ENCODE measurements at places on chromosomes 7 and 10.
A peak's percentile ranks its signal among the peaks of the same experiment; 100 is the strongest.

- no peak for DNase-seq
Measured at GRCh38 chr7:149819141-149819960, 18.8 kb upstream of the ZNF862 start.

DNA sequence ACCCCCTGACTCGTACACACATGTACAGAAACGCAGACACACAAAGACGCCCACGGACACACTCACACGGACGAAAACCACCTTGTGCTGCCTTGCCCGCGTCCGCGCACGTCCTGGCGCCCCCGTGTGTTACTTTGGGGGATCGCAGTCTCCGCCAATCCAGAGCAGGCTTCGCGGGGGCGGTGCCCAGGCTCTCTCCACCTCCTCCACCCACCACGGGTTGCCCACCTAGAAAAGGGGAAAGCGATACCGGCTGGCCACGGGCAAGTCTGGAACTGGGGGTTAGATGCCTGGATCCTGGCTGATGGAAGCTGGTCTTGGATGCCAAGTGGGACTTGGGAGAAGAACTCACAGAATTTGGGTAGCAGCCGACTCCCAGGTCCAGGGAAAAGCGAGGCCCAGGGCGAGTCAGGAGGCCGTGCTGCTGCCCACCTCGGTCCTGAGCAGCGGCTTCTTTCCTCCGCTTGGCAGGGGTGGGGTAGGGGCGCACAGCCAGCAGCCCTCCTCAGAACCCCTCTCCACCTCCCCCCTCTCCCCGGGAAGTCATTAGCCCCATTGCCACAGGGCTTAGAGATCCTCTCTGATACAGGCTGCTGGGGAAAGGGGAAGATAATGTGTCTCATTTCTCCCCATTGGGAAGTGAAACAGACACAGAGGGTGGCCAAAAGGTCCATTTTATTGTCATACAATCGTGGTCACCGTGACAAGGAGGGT, 4.6 kb upstream of the VGF start:
- DNase-seq = peak; percentile 77

DNA sequence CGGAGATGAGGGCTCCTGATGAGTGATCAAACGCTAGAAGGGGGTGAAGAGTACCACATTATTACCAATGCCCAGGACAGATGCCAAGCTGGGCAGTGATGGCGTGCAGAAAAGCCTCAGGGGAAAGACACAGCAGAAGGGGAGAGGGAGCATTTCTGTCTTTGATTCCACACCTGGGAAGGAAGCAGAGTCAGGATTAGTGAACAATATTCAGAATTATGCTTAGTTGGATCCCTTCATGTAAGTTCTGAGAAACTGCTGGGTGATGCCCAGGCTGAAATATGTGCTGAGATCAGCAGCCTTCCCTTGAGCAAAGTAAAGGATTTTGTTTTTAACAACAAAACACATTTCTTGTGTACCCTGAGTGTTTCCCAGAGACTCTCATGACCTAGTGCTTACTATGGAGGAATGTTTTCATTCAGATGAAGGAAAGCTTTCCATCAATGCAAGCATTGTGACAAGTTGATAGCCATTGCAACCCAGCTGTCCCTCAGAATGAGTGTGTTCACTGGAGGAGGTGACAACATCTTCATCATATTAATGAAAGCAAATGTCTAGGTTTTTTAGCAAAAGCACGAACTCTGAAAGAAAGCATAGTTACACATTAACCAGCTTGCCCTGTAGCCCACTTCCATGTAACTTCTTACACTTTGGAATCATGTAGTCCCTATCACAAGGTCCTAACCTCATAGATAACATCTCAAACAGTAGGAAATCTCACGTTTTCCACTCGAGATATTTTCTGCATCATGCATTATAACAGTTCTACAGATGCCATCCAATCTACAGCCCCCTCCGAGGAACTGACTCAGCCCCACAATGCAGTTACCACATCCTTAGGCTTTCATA, 23.8 kb upstream of the AKR1C1 start:
- no peak for DNase-seq

- DNase-seq = no peak
Measured at GRCh38 chr7:142566271-142566670, 183.0 kb upstream of the PRSS1 start.

DNA sequence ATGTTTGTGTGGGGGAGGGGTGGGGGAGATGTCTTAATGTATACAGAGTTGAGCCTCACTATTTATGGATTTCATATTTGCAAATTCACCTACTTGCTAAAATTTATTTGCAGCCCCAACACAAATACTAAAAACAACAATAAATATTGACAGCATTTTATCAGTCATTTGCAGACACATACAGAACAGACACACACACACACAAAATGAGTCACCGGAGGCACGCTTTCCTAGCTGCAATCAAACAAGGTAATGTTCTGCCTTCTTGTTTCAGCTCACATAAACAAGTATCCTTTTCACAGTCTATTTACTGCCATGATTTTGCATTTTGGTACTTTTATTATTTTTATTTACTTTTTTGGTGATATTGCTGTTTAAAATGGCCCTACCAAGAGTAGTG, 88.5 kb downstream of the IPMK start:
- DNase-seq = no peak

GRCh38 chr10:116978901-116979300, 26.1 kb downstream of the SHTN1 start:
- no peak for DNase-seq

- no peak for DNase-seq
Measured at GRCh38 chr10:5447611-5448071, 35.3 kb downstream of the NET1 start.

GRCh38 chr7:86778271-86778670, 134.6 kb downstream of the GRM3 start:
- no peak for DNase-seq

DNA sequence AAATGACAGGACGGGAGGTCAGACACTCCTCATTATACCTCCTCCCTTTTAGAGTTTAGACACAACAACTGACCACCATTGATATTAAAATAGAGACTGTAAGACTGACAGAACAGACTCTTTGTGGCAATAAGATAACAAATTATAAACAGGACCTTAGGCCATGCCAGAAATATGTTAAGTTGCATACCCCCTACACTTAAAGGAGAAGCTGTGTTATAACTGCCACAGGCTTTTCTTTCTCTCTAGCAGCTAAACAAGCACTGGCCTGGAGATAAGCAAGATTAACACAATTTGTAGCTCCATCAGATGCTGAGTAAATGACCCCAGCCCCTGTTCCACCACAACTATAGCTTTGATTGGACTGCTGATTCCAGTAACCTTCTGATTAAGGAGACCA, 10.5 kb upstream of the UNC5B start:
- DNase-seq = no peak

- no peak for DNase-seq
Measured at GRCh38 chr7:101308245-101309085, 13.1 kb downstream of the IFT22 start.

GRCh38 chr7:81846398-81846797, 76.6 kb upstream of the HGF start:
- no peak for DNase-seq
